ENCODE measurements at places on chromosomes 7 and 10.
A peak's percentile ranks its signal among the peaks of the same experiment; 100 is the strongest.

GRCh38 chr10:114856544-114857287 lies 35.1 kb downstream of the FHIP2A start:
- no peak overlapping the region for H3K27ac ChIP-seq
- no peaks in the 10 kb centered on the region for H3K4me1 ChIP-seq
- no peak for DNase-seq
- no peak overlapping the region for H3K4me3 ChIP-seq
- H3K36me3 ChIP-seq: peaks cover 25% of the 10 kb centered on the region

GRCh38 chr7:31776616-31777015 lies 89.6 kb downstream of the PPP1R17 start:
- no peaks in the 10 kb centered on the region for H3K27me3 ChIP-seq
- no peak overlapping the region for H3K27ac ChIP-seq
- no peaks in the 10 kb centered on the region for H3K36me3 ChIP-seq
- H3K4me1 ChIP-seq: no peaks in the 10 kb centered on the region

- no peaks in the 10 kb centered on the region for H3K4me1 ChIP-seq
- H3K27me3 ChIP-seq: no peaks in the 10 kb centered on the region
- H3K27ac ChIP-seq: no peak overlapping the region
- no peak overlapping the region for H3K4me3 ChIP-seq
- no peak for DNase-seq
- no peaks in the 10 kb centered on the region for H3K36me3 ChIP-seq
These were observed 50.1 kb downstream of the ARHGAP12 start for GRCh38 chr10:31878486-31878885.

DNA sequence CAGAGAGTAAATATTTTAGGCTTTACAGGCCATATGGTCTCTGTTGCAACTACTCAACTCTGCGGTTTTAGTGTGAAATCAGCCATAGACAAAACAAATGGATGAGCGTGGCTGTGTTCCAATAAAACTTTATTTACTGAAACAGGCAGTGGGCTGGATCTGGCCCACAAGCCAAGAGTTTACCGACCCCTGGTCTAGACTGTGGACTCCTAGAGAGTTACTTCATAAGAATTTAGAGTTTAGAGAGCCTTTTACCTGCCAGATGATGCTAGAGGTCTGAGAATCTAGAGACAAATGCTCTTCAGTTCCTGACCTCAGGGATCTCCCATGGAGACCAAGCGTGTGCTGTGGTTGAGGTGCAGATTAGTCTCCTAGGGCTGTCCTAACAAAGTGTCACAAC lies 174.8 kb downstream of the PTEN start:
- peaks cover 11% of the 10 kb centered on the region for H3K4me1 ChIP-seq
- H3K27me3 ChIP-seq: no peaks in the 10 kb centered on the region
- no peak overlapping the region for H3K27ac ChIP-seq
- DNase-seq: no peak
- H3K4me3 ChIP-seq: no peak overlapping the region

- H3K36me3 ChIP-seq: peaks cover 35% of the 10 kb centered on the region
- H3K4me3 ChIP-seq: peak overlapping the region; percentile 72
- H3K4me1 ChIP-seq: peaks cover 19% of the 10 kb centered on the region
- DNase-seq: no peak
These were observed 1.0 kb downstream of the POLM start for GRCh38 chr7:44081266-44081748.

DNA sequence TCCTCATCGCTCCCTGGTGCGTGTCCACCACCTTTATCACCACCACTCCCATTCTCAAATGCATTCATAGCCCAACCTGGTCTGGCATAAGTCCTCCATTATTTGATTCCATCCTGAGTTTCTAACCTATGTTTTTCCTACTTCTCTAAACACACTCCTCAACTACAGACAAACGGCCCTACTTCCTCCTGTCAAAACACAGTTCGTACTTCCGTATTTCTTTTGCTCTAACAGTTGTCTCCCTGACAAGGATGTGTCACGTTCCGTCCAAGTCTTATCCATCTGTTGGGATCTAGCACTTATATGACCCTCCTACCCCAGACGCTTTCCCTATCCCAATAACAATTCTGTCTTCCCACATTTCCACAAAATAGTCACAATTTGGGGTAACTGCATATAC lies 46.8 kb downstream of the DOCK4 start:
- no peaks in the 10 kb centered on the region for H3K36me3 ChIP-seq
- H3K4me1 ChIP-seq: no peaks in the 10 kb centered on the region
- no peak overlapping the region for H3K4me3 ChIP-seq
- DNase-seq: no peak
- H3K27me3 ChIP-seq: no peaks in the 10 kb centered on the region

GRCh38 chr10:99976886-99977665 lies 32.7 kb downstream of the DNMBP start:
- no peak for DNase-seq
- no peak overlapping the region for H3K4me3 ChIP-seq
- H3K27ac ChIP-seq: no peak overlapping the region
- H3K27me3 ChIP-seq: no peaks in the 10 kb centered on the region
- H3K4me1 ChIP-seq: no peaks in the 10 kb centered on the region

- no peak for DNase-seq
- no peaks in the 10 kb centered on the region for H3K27me3 ChIP-seq
- H3K27ac ChIP-seq: no peak overlapping the region
- no peaks in the 10 kb centered on the region for H3K36me3 ChIP-seq
These were observed 341.2 kb upstream of the VWC2 start for GRCh38 chr7:49432254-49432653.

DNA sequence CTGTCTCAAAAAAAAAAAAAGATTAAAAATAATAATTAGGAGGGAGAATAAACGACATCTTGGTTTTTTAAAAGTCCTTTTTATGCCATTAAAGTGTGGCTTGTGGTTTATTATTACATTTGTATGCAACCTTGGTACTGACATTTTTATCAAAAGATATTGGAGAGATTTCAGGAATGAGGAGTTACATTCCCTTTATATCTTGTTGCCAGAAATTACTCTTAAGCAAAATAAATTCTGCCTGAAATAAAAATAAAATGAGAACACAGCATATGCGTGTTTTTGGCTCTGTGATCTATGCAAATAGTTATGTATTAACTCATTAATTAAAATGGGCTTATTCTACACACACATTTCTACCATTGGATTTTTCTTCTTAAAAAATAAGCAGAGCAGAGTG lies 202.4 kb downstream of the BICC1 start:
- H3K36me3 ChIP-seq: no peaks in the 10 kb centered on the region
- no peaks in the 10 kb centered on the region for H3K4me1 ChIP-seq
- H3K27me3 ChIP-seq: no peaks in the 10 kb centered on the region
- H3K27ac ChIP-seq: no peak overlapping the region
- no peak overlapping the region for H3K4me3 ChIP-seq

GRCh38 chr7:137160236-137160635 lies 183.3 kb downstream of the PTN start:
- no peaks in the 10 kb centered on the region for H3K36me3 ChIP-seq
- no peaks in the 10 kb centered on the region for H3K4me1 ChIP-seq
- DNase-seq: no peak
- no peak overlapping the region for H3K4me3 ChIP-seq
- H3K27me3 ChIP-seq: no peaks in the 10 kb centered on the region
- H3K27ac ChIP-seq: no peak overlapping the region

DNA sequence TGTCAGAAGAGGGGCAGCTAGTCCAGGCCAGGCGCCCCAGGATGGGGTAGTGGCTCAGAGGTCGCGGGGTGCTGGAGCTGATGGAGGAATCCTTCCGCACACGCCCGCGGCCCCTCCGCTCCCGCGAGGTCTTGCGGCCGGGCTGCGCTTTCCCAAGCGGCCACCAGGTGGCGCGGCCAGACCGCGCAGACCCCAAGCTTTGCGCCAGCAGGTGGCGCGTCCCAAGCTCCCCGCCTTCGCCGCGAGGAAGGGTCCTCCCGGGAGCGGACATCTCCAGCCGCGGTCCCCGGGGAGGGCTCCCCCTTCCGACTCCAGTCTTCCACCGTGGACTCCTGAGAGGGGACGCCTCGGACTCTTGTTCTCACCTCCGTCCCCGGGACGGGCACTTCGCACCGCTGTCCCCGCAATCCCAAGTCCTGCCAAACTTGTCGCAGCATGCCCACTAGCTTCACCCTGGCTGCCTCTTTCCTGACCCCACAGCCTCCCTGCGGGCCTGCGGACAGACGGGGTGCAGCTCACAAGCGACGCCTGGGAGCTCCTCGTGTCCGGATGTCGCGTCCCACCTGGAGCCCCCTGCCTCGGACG lies 19.4 kb downstream of the KCNK18 start:
- H3K36me3 ChIP-seq: no peaks in the 10 kb centered on the region
- H3K27ac ChIP-seq: no peak overlapping the region
- peak; percentile 62 for DNase-seq

GRCh38 chr10:78599122-78599853 lies 469.5 kb upstream of the ZMIZ1 start:
- no peak overlapping the region for H3K4me3 ChIP-seq
- no peaks in the 10 kb centered on the region for H3K36me3 ChIP-seq
- H3K27ac ChIP-seq: no peak overlapping the region
- no peak for DNase-seq

- no peak for DNase-seq
- H3K36me3 ChIP-seq: no peaks in the 10 kb centered on the region
- no peaks in the 10 kb centered on the region for H3K27me3 ChIP-seq
- H3K27ac ChIP-seq: peak overlapping the region; percentile 89
- peaks cover 89% of the 10 kb centered on the region for H3K4me1 ChIP-seq
These were observed 14.1 kb upstream of the DDIT4 start for GRCh38 chr10:72259491-72260238.

GRCh38 chr7:6323967-6324701 lies 51.7 kb upstream of the CYTH3 start:
- DNase-seq: no peak
- H3K4me1 ChIP-seq: no peaks in the 10 kb centered on the region
- no peak overlapping the region for H3K27ac ChIP-seq
- no peak overlapping the region for H3K4me3 ChIP-seq
- no peaks in the 10 kb centered on the region for H3K27me3 ChIP-seq
- no peaks in the 10 kb centered on the region for H3K36me3 ChIP-seq

GRCh38 chr7:96708872-96709271 lies 774 bp downstream of the SEM1 start:
- H3K27me3 ChIP-seq: no peaks in the 10 kb centered on the region
- peaks cover 21% of the 10 kb centered on the region for H3K4me1 ChIP-seq
- H3K36me3 ChIP-seq: no peaks in the 10 kb centered on the region

GRCh38 chr7:90266808-90267207 lies 21.8 kb downstream of the CFAP69 start:
- H3K4me1 ChIP-seq: no peaks in the 10 kb centered on the region
- DNase-seq: no peak
- no peak overlapping the region for H3K27ac ChIP-seq
- H3K36me3 ChIP-seq: no peaks in the 10 kb centered on the region
- H3K4me3 ChIP-seq: no peak overlapping the region

- no peak overlapping the region for H3K4me3 ChIP-seq
- no peaks in the 10 kb centered on the region for H3K36me3 ChIP-seq
- H3K4me1 ChIP-seq: no peaks in the 10 kb centered on the region
- H3K27me3 ChIP-seq: no peaks in the 10 kb centered on the region
These were observed 106.1 kb upstream of the RSU1 start for GRCh38 chr10:16923309-16923708.

DNA sequence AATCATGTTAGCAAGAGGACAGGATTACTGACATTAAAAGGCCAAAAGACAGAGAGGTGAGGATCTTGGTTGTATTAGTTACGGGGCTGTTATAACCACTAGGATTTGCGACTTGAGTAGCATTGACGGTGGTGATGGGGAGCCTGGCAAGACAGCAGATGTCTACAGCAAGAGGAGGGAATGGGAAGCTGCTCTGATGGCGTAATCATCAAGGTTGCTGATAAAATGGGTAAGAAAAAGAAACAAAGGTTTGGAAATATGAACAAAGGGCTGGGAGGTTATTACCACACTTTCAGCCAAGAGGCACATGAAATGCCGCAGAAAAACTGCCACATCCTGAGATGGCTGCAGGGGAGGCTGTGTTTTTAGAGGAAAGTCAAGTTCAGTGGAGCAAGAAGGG lies 33.9 kb downstream of the TMEM229A start:
- DNase-seq: no peak
- no peaks in the 10 kb centered on the region for H3K27me3 ChIP-seq
- no peak overlapping the region for H3K27ac ChIP-seq
- no peaks in the 10 kb centered on the region for H3K4me1 ChIP-seq
- no peaks in the 10 kb centered on the region for H3K36me3 ChIP-seq

- no peak overlapping the region for H3K27ac ChIP-seq
- H3K4me1 ChIP-seq: no peaks in the 10 kb centered on the region
- no peaks in the 10 kb centered on the region for H3K36me3 ChIP-seq
- H3K4me3 ChIP-seq: no peak overlapping the region
- H3K27me3 ChIP-seq: peaks cover 10% of the 10 kb centered on the region
These were observed 167.5 kb downstream of the SEPTIN7 start for GRCh38 chr7:35968140-35968940.

- no peak for DNase-seq
- no peaks in the 10 kb centered on the region for H3K36me3 ChIP-seq
- no peaks in the 10 kb centered on the region for H3K27me3 ChIP-seq
- no peak overlapping the region for H3K27ac ChIP-seq
These were observed 17.1 kb downstream of the RAPGEF5 start for GRCh38 chr7:22339725-22340390.

DNA sequence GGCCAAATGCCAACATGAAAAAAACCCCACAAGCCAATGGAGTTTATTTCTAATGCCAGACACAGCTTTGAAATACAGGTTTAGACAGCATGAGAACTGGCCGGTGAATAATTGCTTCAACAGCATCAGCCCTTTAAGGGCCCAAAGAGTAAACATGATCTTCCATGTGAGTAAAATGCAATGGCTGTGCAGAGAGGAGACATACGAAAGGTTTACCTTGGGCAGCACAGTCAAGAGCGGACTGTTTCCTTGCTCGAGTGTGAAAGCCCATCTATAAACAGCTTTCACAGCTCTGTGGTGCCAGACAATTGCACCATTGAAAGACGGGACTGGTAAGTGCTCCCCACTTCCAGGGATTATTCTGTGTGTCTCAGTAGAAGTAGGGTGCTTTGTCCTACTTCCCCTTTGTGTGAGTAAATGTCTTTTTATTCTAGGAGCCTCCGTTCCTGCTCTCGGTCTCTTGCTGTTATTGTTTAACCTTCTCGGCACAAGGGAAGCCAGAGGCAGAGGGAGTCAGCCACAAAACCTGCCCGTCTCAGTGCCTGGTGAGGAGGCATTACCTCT lies 77.8 kb upstream of the KAT6B start:
- H3K4me3 ChIP-seq: no peak overlapping the region
- H3K27me3 ChIP-seq: no peaks in the 10 kb centered on the region
- no peak overlapping the region for H3K27ac ChIP-seq
- no peaks in the 10 kb centered on the region for H3K4me1 ChIP-seq
- no peak for DNase-seq
- H3K36me3 ChIP-seq: no peaks in the 10 kb centered on the region

- H3K27me3 ChIP-seq: no peaks in the 10 kb centered on the region
- no peak for DNase-seq
- peaks cover 57% of the 10 kb centered on the region for H3K4me1 ChIP-seq
These were observed 19.1 kb downstream of the CEP41 start for GRCh38 chr7:130421684-130422083.

DNA sequence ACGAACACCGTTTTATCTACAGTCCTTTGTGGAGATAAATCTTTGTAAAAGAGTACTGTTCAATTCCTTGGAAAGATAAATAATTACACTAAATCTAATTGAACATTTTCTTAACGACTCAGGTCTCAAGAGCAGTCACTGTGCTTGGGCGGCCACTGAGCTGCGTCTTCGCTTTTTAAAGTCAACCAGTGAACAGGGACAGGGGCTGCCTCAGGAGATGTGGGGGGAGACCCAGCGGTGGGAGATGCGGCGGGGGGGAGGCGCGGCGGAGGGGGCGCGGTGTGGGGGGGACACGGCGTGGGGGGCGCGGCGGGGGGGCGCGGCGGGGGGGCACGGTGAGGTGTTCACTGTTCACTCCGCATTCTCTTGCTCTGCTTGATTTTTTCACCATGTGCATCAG lies 39.8 kb downstream of the CAMK2B start:
- H3K4me1 ChIP-seq: no peaks in the 10 kb centered on the region
- no peaks in the 10 kb centered on the region for H3K36me3 ChIP-seq
- H3K27me3 ChIP-seq: no peaks in the 10 kb centered on the region
- no peak overlapping the region for H3K4me3 ChIP-seq
- DNase-seq: no peak
